ENCODE measurements at places on chromosomes 12 and 14.

- no peak overlapping the region for H3K4me3 ChIP-seq
- no peak overlapping the region for H3K27ac ChIP-seq
- no peak for DNase-seq
- no peaks in the 10 kb centered on the region for H3K4me1 ChIP-seq
Measured at GRCh38 chr14:93161411-93161940, 23.2 kb downstream of the MOAP1 start.

GRCh38 chr12:79737875-79738718 is 47.3 kb upstream of the PAWR start:
- no peaks in the 10 kb centered on the region for H3K27me3 ChIP-seq
- no peak for DNase-seq
- no peak overlapping the region for H3K27ac ChIP-seq

- H3K27me3 ChIP-seq: no peaks in the 10 kb centered on the region
- H3K36me3 ChIP-seq: no peaks in the 10 kb centered on the region
- no peak overlapping the region for H3K4me3 ChIP-seq
- DNase-seq: no peak
Measured at GRCh38 chr14:56195223-56195622, 77.0 kb downstream of the PELI2 start.

- no peak for DNase-seq
- peaks cover 44% of the 10 kb centered on the region for H3K36me3 ChIP-seq
- H3K27ac ChIP-seq: no peak overlapping the region
- no peak overlapping the region for H3K4me3 ChIP-seq
Measured at GRCh38 chr12:100302081-100302480, 35.1 kb downstream of the SCYL2 start.

DNA sequence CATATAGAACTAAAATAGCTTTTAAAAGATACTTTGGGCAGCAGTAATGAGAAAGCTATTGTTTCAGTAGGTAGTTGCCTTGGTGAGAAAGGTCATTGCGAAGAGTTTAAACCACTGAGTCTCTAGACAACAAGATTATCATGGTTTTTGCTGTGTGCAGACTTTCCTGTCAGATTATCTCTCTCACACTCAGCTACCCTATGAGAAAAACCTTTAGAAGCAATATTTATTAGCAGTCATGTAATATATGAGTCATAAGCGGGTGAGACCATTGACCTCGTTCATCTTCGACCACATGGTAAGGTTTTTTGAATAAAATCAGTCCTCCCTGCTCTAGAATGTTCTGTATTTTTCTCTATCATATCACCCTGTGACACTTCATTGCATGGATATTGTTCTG is 59.9 kb downstream of the GPR65 start:
- H3K4me1 ChIP-seq: no peaks in the 10 kb centered on the region
- no peaks in the 10 kb centered on the region for H3K36me3 ChIP-seq
- H3K27ac ChIP-seq: no peak overlapping the region
- H3K4me3 ChIP-seq: no peak overlapping the region
- DNase-seq: no peak

DNA sequence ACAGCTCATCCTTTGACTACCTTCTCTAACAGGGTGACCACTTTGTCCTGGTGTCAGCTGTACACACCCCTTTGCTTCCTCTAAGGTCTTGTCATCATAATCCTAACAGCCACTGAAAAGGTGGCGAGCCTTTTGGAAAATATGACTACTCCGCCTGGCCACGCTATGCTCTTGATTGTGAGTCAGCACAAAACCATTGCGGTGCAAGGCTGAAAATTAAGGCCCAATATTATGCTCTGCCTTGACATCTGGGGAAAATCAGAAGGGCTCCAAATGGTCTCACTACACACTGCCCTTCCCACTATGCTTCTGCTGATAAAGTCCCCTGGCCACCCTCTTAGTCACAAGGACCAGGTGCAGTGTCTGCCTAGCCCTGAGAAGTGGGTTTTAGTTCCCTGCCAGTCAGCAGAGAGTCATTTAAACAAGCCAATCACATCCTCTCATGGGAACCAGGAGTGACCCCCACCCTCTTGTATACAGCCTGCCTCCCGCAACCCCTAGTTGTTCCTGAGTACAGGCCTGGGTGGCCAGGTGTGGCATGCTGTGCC is 34.3 kb downstream of the FGD6 start:
- peaks cover 17% of the 10 kb centered on the region for H3K4me1 ChIP-seq
- H3K36me3 ChIP-seq: peaks cover 32% of the 10 kb centered on the region
- no peak overlapping the region for H3K4me3 ChIP-seq
- DNase-seq: no peak
- no peaks in the 10 kb centered on the region for H3K27me3 ChIP-seq

GRCh38 chr14:77557391-77557790 is 58.8 kb upstream of the ISM2 start:
- no peaks in the 10 kb centered on the region for H3K27me3 ChIP-seq
- H3K36me3 ChIP-seq: peaks cover 84% of the 10 kb centered on the region
- no peaks in the 10 kb centered on the region for H3K4me1 ChIP-seq

- H3K36me3 ChIP-seq: no peaks in the 10 kb centered on the region
- H3K27ac ChIP-seq: no peak overlapping the region
- H3K4me3 ChIP-seq: no peak overlapping the region
- H3K4me1 ChIP-seq: no peaks in the 10 kb centered on the region
- DNase-seq: no peak
- H3K27me3 ChIP-seq: no peaks in the 10 kb centered on the region
Measured at GRCh38 chr14:65791191-65791981, 378.9 kb downstream of the FUT8 start.

DNA sequence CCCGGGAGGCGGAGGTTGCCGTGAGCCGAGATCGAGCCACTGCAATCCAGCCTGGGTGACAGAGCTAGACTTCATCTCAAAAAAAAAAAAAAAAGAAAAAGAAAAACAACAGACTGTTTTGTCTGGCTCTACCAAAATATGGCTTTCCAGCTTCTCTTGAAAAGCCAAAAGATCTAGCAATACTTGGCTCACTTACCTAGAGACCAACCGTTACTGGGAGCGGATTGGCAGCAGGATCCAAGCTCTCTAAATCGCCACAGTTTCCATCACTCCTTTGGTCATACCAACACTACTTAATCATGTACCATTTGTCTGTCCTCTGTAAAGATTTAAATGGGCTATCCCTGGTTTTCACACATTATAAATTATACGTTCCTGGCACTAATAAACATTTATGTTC is 87.6 kb upstream of the GPHB5 start:
- H3K27me3 ChIP-seq: no peaks in the 10 kb centered on the region
- H3K4me1 ChIP-seq: no peaks in the 10 kb centered on the region
- peaks cover 10% of the 10 kb centered on the region for H3K36me3 ChIP-seq
- DNase-seq: no peak

DNA sequence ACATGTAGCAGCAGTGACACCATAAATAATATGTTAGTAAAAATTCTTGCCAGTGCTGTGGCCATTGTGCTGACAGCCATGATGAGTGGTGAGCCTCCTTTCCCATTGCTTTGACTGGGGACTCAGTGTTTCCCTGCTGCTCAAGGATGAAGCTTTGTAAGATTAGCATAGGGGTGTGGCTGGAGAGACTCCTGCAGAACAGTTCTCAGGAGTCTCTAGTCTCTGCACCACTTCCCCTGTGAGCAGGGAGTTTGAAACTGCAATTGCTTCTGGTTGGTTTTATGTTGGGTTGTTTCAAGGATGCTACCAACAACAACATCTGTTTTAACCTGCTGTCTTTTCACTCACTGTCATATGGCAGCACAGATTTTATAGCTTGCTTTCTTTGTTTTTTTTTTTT is 41.4 kb downstream of the ZC3H14 start:
- H3K27me3 ChIP-seq: no peaks in the 10 kb centered on the region
- no peaks in the 10 kb centered on the region for H3K4me1 ChIP-seq
- H3K4me3 ChIP-seq: no peak overlapping the region

DNA sequence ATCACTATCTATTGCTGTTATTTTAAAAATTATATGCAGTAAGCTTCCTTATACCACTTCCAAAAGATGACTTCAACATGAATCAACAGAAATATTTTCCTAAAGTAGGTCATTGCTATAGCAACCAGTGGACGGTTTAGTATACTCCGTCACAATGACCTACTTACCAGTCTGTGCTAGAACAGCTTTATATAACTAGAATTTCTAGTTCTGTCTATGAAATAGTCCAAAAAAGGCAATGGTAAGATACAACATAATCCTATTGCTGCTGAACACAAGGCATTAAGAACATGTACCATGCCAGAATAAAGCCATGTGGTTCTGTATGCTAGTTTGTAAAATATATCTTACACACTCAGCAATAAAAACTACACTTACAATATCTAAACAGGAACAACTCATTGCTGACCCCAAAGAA is 40.7 kb upstream of the MTERF2 start:
- H3K4me1 ChIP-seq: peaks cover 31% of the 10 kb centered on the region
- no peak overlapping the region for H3K4me3 ChIP-seq
- DNase-seq: no peak
- no peaks in the 10 kb centered on the region for H3K36me3 ChIP-seq
- no peaks in the 10 kb centered on the region for H3K27me3 ChIP-seq

- H3K36me3 ChIP-seq: no peaks in the 10 kb centered on the region
- peaks cover 3% of the 10 kb centered on the region for H3K27me3 ChIP-seq
- DNase-seq: no peak
Measured at GRCh38 chr14:66641861-66642635, 134.1 kb downstream of the GPHN start.

Data from RWPE2 (cell line).